Tongue (tissue), 3 donors: ENCODE measurements at places on chromosomes 3 and 15. TPM values are rescaled to one million over a fixed set of nuclear protein-coding genes. Genes with fewer than 3 reads are reported as not detected.

Gene TRPM1
- total RNA-seq, result not detected

Gene IRAK2
- total RNA-seq, result 6.3 TPM

DNA sequence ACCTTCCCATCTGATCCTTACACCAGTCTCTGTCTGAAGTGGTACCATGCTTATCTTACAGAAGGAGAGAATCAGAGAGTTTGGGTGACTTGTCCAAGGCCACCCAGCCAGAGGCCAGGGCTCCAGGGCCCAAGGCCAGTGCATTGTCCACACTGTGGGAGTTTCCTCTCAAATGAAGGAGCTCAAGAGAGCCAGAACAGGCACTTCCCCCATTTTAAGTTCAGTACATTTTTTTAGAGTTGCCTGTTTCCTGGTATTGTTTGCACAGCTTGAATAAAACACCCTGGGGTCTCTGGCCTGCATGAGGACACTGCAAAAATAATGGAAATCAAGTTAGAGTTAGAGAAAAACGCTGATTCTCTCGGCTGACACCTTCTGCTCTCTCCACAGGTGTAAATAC lies 284.0 kb downstream of the SQOR start:
- DNase-seq, result no peak

GRCh38 chr3:16512435-16513140 lies 911 bp downstream of the RFTN1 start:
- no peak for DNase-seq

DNA sequence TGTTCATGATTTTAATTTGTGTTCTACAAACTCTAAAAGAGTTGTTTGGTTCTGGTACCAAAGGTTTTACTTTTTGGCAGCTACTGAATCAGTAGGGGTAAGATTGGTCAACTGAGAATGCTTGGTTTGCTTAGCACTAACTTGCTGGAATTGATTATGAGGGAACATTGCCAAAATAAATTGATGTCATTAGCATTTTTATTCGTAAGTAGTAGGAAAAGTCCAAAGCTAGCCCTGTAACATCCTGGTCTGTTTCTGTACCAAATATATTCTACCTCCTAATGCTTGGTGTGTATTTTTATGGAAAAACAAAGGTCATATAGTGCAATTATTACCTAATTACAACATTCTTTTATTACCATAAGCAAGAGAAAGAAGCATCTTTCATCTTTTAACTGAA lies 35.9 kb upstream of the KPNA4 start:
- no peak for DNase-seq
